Umbilical cord (tissue), 2 donors: ENCODE measurements at places on chromosomes 1 and 21. TPM values are rescaled to one million over a fixed set of nuclear protein-coding genes. Genes with fewer than 3 reads are reported as not detected.

DNA sequence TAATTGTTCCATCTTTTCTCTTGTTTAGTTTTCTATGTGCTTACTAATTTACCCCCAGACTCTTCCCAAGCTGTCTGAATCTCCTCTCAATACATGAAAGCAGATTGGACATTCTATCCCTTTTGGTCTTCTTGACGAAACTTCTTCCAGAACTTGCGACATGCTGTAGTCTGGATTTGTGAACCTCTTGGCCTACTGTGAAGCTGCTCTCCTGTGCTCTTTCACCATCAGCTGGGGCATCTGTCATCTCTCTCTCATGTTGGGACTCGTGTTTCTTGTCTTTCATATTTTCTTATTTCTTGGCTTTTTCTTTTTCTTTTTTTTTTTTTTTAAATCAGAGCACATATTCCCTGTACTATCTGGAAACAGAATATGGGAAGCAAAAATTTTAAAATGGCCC is 6.8 kb downstream of the CPT2 start:
- no peak for DNase-seq

DNA sequence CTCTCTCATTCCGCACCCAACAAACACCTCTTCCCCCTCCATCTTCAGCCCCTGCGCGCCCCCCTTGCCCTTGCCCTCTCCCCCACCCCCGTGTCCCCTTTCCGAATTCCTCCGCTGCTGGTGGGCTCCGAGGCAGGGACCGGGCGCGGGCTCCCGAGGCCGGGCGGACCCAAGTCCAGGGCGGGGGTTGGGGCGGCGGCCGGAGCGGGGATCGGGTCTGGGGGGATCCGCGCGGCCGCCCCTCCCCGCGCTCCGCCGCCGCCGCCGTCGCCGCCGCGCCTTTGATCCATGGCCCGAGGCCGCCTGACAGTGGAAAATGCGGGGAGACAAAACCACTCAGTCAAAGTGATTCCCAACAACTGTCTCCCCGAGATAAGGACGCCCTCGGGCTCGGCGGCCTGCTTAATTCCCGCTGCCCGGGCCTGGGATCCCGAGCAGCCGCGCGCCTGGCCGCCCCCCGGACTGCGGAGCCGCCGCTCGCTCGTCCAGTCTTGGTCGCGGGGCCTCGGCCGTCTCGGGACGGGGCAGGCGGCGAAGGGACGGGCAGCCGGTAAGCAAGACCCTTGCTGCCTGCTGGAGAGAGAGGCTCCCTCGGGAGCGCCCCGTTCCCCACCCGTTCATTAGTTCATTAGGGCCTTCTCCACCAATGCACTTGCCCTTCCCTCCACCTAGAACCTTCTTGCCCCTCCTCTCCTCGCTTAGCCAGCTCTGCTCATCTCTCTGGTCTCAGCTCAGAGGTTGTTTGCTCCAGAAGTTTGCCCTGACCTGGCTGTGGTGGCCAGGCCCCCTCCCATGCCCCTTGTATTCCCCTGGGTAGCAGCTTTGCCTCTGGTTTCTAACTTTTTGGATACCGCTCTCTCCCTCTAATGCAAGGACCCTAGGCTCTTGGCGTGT is 86.4 kb downstream of the PAX7 start:
- DNase-seq, result no peak

The MOV10 gene
- 19.3 TPM for total RNA-seq

GRCh38 chr1:84957966-84958365 is 38.9 kb downstream of the MCOLN2 start:
- peak; percentile 65 for DNase-seq

GRCh38 chr1:53968125-53968513 is 22.0 kb downstream of the LRRC42 start:
- no peak for DNase-seq

The LYPD8 gene
- total RNA-seq, result not detected

DNA sequence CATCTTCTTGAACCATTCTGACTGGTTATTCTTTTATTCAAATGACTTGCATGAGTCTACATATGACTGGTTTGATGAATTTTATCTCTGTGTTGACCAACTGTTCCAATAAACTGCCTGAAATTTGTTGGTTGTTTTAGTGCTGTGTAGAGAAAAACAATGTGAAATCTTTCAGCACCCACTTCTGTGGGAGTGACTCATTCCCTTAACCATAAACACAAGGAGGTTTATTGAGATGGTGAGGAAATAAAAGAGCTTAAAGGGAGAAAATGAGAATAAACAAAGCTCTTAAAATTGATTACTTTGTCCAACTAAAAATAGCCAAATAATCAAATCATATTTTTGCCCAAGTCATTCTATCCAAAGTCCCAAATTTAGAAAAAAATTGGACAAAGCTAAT is 341.1 kb downstream of the TGFB2 start:
- DNase-seq, result no peak

DNA sequence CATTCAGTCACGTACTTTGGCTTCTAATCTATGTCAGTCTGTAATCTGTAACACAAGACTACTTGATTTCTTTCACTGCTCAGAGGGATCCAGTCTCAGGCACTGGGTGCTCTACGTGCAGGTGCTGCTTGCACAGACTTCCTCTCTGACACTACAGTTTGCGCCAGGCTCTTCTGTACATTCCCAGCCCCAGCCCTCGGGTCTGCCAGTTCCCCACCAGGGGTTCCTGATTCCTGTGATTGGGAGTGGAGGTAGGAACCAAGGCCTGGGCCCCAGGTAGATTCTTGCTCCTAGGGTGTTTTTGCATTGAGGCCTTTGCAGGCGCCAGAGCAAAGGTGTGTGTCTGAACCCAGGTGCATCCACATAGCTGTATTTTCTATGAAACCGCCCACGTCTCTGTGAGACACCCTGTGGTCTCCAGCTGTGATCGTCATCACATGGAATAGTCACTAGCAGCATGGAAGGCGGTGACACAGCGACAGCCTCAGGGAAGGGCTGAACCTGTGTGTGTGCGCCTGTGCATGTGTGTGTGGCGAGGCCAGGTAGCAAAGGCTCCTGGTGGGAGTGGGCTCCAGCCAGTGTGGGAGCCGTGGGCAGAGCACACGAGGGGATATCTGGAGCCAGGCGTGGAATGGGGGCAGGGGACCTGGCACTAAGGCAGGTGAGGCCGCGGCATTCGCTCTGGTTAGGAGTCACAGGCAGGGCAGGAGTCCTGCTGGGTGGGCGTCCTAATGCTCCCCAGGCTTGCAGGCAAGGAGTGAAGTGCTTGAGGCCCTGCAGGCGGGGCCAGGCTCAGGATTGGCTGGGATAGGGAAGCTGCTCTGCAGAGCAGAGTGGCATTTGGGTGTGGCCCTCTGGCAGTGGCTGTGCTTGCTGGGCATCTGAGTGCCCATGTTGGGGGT is 5.2 kb downstream of the GJC2 start:
- DNase-seq, result no peak

DNA sequence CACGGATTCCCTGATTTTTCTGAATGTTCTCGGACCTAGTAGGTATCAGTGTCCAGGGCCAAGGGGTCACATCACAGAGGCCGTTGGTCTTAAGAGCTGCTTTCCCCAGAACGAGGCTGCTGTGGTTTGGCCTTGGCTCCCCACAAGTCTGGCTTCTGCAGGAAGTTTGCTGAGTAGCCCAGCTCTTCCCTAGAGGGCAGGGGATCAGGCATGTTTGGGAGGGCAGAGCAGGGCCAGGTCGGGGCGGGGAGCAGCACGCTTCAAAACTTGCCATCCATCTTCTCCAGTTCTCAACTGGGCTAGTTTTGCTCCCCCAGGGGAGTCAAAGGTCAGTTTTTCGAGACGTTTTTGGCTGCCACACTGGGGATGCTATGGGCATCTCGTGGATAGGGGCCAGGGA is 37.0 kb downstream of the MAN1C1 start:
- DNase-seq, result no peak

The NTMT2 gene
- not detected for total RNA-seq

The RAB42 gene
- 7.0 TPM for total RNA-seq

The MANEAL gene
- 1.7 TPM for total RNA-seq

GRCh38 chr1:79082233-79082632 is 75.7 kb upstream of the ADGRL4 start:
- DNase-seq, result no peak

GRCh38 chr1:248691567-248692155 is 10.9 kb downstream of the OR14I1 start:
- no peak for DNase-seq

GRCh38 chr1:224067621-224068457 is 46.1 kb upstream of the FBXO28 start:
- no peak for DNase-seq

The NGF gene
- total RNA-seq, result 2.4 TPM

DNA sequence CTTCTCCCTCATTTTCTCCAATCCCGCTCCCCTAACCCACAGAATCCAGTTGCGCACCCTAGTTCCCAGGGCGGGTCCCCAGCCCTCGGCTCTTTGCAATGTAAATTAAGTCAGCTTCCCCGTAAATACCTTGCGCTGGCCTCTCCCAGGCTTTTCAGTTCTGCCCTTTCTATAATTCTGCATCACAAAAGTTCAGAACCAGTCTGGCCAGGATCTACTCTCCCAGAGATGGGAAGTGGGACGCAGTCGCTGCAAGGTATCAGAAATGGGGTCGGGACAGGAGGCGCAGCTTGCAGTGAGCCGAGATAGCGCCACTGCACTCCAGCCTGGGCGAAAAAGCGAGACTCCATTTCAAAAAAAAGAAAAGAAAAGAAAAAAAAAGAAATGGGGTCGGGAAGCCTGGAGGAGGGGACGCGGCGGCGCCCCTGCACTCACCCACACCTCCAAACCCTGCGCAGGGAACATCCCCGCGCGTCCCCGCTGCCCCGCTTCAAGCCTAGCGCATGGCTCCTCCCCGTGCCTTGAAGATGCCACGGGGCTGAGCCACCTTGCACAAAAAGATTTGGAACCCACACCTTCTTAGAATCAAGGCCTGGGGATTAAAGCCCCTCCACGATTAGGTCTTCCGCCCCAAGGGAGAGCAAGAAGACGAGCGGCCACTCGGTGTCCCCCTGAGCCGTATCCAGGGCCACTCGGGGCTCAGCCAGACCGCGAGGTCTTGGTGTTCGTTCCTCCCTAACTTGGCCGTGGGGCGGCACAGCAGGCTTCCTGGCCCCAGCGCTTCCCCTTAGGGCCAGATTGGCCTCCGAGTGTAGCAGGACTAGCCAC is 27.2 kb upstream of the ITLN2 start:
- DNase-seq, result no peak

DNA sequence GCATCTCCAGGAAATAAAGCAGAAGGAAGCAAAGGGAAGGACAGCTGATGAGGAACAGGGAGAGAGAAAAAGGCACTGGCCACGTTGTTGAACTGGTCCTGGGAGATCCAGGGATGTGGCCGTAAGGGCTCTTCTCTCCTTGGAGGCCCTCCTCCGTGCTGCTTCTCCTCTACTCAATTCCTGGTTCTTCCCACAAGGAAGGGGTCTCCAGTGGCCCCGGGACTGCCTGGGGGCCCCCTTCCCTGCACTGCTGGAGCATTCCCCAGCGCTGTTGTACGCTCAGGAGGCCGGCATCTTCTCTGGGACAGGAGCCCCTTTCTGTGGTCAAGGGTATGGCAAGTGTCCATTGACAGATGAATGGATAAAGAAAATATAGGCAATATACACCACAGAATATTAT is 88.5 kb upstream of the TLR5 start:
- no peak for DNase-seq

DNA sequence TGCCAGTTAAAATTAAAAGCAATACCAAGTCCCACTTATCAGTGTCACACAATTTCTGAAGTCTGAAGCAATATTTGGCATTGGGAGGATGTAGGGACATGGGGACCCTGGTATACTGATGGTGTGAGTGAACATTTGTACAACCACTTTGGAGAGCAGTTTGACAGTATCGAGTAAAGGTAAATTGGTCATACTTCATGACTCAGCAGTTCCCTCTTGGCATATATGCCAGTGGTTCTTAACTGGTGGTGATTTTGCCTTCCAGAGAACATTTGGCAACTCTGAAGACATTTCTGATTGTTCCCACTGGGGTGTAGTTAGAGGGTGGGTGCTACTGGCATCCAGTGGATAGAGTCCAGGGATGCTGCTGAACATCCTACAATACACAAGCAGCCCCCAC is 19.7 kb downstream of the FMOD start:
- DNase-seq, result no peak

GRCh38 chr21:34126269-34126668 is 52.9 kb downstream of the MRPS6 start:
- peak; percentile 36 for DNase-seq

The A3GALT2 gene
- total RNA-seq, result not detected

The CLCA1 gene
- 0.72 TPM for total RNA-seq

- DNase-seq, result no peak
Observed at GRCh38 chr1:31689379-31689778, 14.4 kb downstream of the COL16A1 start.

DNA sequence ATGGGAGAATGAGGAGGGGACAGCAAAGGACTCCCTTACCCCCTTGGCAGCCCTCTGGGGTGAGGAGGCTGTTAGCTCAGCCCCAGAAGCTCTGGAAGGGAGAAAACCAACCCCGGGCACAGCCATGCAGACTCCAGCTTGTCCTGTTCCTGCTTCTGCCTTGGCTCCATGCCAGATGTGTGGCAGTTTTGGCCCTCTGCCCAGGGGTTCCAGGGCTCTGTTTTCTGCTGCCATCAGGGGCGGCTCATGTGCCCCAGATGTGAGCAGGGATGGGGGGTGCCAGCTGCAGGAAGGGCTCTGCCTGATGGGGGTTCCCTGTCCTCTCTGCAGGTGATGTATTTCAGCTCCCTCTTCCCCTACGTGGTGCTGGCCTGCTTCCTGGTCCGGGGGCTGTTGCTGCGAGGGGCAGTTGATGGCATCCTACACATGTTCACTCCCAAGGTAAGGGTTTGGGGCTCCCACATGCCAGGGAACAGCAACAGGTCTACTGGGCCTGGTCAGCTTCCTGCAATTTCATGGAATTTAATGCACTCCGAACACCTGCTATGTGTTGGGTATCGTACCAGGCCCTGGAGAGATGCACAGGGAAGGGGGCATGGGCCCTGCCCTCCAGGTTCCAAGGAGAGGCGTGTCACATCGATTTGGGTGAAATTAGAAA is 26.1 kb downstream of the SLC6A17 start:
- DNase-seq, result peak; percentile 63

DNA sequence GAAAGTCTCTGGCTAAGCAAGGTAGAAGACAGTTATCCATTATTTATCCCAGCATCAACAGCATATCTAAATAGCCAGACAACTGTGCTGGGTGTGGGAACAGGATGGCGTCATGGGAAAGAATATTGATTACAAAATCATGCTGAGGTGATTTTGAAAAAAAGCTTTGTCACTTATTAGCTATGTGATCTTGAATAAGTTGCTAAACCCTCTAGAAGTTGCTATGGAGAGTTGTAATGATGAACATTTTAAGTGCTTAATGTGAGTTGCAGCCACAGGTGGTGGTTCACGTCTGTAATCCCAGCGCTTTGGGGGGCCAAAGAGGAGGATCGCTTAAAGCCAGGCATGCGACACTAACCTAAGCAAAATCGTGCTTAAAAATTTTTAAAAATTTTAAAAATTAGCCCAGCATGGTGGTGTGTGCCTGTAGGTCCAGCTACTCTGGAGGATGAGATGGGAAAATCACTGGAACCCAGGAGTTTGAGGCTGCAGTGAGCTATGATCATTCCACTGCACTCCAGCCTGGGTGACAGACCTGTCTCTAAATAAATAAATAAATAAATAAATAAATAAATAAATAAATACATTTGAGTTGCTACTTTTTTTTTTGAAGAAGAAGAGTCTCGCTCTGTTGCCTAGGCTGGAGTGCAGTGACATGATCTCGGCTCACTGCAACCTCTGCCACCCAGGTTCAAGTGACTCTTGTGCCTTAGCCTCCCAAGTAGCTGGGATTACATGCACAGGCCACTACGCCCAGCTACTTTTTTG is 33.6 kb downstream of the WNT2B start:
- no peak for DNase-seq

The OR10K1 gene
- total RNA-seq, result 1.7 TPM

- DNase-seq, result peak; percentile 89
Observed at GRCh38 chr1:228378090-228378872, 28.4 kb downstream of the TRIM11 start.

- no peak for DNase-seq
Observed at GRCh38 chr1:26060832-26061574, 6.4 kb downstream of the TRIM63 start.
